LHCN-M2 (cell line): ENCODE measurements at places on chromosomes 6 and 20. TPM values are rescaled to one million over a fixed set of nuclear protein-coding genes. Genes with fewer than 3 reads are reported as not detected.

Gene LINC00237
- total RNA-seq = not detected in 2 replicates

Gene PLAGL1
- 9.2 and 13.7 TPM in 2 replicates for total RNA-seq

Gene PFDN6
- total RNA-seq = 67.6 and 82.1 TPM in 2 replicates

Gene ELOVL5
- total RNA-seq = 37.3 and 51.1 TPM in 2 replicates

Gene BMP2
- total RNA-seq = 1.0 and 1.4 TPM in 2 replicates

Gene NKX2-2
- total RNA-seq = not detected in 2 replicates

Gene SPTLC3
- 30.8 and 37.4 TPM in 2 replicates for total RNA-seq

Gene SH3BGRL2
- 1.5 and 1.7 TPM in 2 replicates for total RNA-seq
